ENCODE measurements at places on chromosomes 5 and 9.

- DNase-seq, result no peak
Measured at GRCh38 chr5:14185326-14186058, 42.4 kb downstream of the TRIO start.

DNA sequence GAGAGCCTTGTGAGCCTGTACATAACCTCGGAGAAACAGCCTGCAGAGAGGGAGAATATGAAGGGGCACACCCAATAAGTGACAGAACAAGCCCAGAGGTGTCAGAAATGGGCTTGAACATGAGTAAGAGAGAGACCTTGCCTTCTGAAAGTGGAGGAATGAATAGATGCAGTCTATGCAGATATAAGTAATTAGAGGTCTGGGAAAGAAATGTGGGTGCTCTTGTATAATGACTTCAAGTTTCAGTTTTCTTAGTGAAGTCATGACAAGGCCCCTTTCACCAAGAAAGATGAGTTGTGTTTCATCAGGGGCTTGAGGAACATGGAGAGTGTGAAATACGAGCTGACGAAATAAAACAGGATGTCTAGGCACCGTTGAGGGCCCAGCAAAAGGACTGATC lies 15.1 kb downstream of the GRAMD2B start:
- DNase-seq, result no peak

DNA sequence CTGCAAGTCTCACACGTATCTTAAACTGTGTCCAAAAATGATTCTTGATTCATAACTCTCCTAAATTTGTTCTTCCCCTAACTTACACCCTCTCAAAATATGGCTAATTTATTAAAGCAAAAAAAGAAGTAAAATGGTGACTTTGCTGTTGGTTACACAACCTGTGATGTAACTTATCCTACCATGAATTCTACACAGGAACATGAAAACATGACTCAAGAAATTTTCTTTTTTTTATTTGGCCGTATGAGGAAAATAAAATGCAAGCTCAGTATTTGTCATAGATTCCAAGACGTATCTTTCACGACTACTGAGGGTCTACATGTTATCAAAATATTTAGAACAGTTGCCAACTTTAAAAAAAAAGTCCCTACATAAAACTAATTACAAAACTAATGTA lies 9.2 kb downstream of the LIFR start:
- no peak for DNase-seq

DNA sequence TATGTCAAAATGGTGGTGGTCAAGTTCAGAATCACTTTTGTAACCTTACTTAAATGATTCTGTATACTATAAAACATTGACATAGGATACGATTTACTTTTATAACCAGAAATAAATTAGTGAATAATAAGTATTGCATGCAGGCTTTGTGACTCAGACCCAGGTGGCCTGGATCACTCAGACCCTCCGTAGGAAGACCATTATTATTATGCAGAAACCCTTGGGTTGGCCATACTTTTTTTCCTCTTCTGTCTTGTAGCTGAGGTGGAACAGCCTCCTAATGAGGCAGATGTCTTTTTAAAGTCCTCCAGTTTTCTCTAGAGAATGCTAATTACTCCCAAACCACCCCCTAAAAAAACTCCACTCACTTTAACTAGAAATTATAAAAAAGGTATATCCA lies 121.9 kb downstream of the LPAR1 start:
- DNase-seq, result no peak
